ENCODE measurements at places on chromosomes 5 and 9. TPM values are rescaled to one million over a fixed set of nuclear protein-coding genes. Genes with fewer than 3 reads are reported as not detected.

Gene IFNA2
- total RNA-seq = not detected

Gene TXNDC8
- not detected for total RNA-seq

Gene PCDHGC4
- total RNA-seq = 0.62 TPM

Gene DMGDH
- 2.9 TPM for total RNA-seq

Gene AHRR
- 2.6 TPM for total RNA-seq

Gene MARCHF3
- 0.46 TPM for total RNA-seq

Gene TRPM6
- total RNA-seq = 0.07 TPM

Gene TAF9
- total RNA-seq = 67.2 TPM

Gene FOXD4L3
- not detected for total RNA-seq

Gene MEGF10
- total RNA-seq = 1.3 TPM

Gene GPX3
- 5.5 TPM for total RNA-seq

Gene C5orf24
- total RNA-seq = 64.1 TPM

Gene EMB
- 15.1 TPM for total RNA-seq

All from kidney epithelial cell (primary cell).